Activated T-helper 1 cell treated with anti-CD3 and anti-CD28 coated beads, Interleukin-12 subunit alpha, Interleukin-12 subunit beta, Interleukin-2, Interleukin-4 antibody, amounts not matched to agents 30 ng/mL and 10 ng/mL and 1 ng/mL, durations not matched to agents 14 hours and 24 hours and 36 hours (primary cell): ENCODE measurements at places on chromosomes 12 and 14.

- no peak for DNase-seq
Measured at GRCh38 chr12:122917507-122918121, 21.7 kb upstream of the VPS37B start.

DNA sequence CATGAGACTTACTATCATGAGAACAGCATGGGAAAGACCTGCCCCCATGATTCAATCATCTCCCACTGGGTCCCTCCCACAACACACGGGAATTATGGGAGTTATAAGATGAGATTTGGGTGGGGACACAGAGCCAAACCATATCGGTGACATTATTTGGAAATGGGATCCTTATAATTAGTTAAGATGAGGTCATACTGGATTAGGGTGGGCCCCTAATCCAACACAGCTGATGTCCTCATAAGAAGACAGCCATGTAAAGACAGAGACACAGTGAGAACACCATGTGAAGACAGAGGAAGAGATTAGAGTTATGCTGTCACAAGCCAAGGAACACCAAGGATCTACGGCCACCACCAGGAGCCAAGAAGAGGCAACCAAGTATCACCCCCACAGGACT is 161.7 kb downstream of the SPTSSA start:
- no peak for DNase-seq

- DNase-seq = no peak
Measured at GRCh38 chr14:98665007-98665406, 607.0 kb downstream of the BCL11B start.

DNA sequence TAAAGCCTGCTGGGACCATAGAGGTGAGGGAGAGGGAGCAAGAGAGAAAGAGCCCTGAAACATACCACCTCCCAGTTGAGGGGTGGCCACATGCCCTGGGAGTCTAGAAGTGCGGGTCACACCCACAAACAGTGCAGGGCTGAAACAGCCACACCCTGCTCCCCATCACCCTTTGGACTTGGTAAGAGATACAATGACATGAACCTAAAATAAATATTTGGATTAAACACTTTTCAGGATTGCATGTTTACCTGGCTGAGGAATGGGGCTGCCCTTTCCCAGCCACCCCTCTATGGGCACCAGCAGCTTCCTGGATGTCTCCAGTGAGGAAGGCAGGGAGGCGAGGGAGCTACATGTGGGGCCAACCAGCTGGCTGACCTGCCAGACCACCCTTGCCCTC is 39.0 kb upstream of the TC2N start:
- no peak for DNase-seq

DNA sequence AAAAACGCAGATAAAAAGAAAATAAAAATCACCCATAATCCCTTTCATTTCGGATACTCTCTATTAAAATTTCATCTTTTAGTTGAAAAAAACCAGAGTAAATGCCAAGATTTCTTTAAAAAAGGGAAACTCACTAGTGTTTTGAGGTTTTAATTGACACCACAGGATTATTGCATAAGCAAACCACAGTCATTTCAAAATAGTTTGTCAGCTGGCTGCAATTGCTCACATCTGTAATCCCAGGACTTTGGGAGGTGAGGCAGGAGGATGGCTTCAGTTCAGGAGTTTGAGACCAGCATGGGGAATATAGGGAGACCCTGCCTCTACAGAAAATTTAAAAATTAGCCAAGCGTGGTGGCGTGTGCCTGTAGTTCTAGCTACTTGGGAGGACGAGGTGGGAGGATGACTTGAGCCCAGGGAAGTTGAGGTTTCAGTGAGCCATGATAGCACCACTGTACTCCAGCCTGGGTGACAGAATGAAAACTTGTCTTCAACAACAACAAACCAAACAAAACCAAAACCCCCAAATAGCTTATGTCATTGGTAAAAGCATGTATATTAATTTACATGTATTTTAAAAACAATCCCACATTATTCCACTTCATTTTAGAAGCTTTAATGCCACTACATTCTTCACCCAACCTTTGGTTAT is 48.8 kb downstream of the SYNE2 start:
- no peak for DNase-seq

DNA sequence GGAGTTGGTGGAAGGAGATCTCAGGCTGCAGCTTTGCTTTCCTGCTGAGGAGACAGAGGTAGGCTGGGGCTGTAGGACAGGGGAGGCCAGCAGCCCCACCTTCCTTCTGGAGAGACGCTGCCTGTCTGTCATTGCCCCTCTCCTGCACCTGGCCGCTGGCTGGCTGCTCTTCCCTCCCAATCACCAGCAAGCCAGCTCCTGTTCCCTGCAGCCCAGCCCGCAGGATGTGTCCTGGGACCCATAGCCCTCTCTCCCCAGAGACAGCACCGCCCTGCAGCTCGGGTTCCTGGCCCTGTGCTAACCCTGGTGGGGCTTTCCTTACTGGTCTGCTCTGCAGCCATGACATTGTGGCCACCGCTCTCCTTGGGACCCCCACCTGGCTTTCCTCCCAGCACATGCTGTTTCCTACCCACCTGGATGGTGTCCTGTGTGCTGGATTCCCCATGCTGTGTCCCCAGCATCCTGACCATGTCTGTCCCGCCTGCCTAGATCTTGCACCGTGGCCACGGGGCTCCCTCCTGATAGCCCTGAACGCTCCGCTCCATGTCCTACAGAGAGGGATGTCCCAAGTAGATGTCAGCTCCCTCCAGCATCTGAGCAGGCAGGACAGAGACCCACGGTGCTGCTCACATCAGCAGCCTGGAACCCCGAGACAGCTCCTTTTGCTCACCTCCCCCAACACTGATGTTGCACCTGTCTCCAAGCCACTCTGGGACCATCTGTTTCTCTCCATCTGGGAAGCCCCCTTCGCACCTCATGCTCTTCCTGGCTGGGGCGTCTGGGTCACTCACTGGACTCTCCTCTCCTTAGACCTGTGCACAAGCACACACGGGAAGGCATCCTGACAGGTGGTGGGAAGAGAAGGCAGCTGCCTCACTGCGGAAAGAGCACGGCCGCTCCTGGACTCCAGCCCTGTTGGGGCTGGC is 1.1 kb upstream of the MTA1 start:
- DNase-seq = no peak

GRCh38 chr12:27607591-27607990 is 83.6 kb downstream of the PPFIBP1 start:
- no peak for DNase-seq

DNA sequence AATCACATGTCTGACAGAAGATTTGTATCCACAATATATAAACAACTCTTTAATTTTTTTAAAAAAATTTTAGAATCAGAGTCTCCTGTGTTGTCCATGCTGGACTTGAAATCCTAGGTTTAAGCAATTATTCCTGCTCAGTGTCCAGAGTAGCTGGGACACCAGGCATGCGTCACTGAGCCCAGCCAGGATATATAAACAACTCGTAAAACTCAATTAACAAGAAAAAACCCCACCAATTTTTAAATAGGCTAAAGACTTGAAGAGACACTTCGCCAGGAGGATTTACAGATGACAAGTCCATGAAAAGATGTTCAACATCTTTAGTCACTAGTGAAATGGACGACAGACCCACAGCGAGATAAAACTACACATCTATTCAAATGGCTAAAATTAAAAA is 2.0 kb upstream of the SCN8A start:
- DNase-seq = no peak

DNA sequence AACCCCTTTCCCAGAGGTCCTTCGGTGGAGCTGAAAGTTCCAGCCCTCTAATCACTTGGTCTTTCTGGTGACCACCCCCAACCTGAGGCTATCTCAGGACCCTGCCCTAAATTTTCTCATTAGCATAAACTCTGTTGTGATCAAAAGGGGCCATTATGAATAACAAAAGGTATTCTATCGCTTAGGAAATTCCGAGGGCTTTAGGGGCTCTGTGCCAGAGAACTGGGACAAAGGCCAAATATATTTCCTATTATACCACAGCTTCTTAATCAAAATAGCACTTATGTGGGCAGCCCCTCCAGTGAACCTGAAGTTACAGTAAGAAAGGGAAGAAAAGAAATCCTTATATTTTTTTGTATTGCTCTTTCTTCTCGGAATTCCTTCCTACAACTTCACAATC is 125.3 kb upstream of the NPAS3 start:
- DNase-seq = no peak

GRCh38 chr12:124368421-124369032 is 73.6 kb downstream of the RFLNA start:
- no peak for DNase-seq

- DNase-seq = no peak
Measured at GRCh38 chr12:3017281-3017680, 58.1 kb downstream of the TEAD4 start.

GRCh38 chr12:78204926-78205325 is 374.2 kb downstream of the NAV3 start:
- no peak for DNase-seq

DNA sequence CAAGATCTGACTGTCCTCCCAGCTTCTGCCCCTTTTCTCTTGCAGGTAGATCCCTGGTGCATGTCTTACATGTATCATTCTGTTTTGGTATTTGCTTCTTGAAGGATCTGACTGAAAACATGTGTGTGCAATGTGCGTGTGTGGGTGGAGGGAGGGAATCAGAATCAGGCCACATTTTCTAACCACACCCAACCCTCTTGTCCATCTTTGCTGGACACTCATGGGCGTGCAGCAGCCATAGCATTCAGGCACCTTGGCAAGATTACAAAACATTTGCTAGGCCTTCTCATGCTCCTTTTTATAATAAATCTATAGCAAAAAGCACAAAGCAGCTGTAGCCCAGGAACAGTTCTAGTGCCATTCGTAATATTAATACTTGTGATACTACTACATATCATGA is 233.6 kb upstream of the E2F7 start:
- DNase-seq = no peak

- DNase-seq = no peak
Measured at GRCh38 chr14:93212432-93212831, 5.4 kb downstream of the UBR7 start.

- no peak for DNase-seq
Measured at GRCh38 chr14:61712137-61712536, 16.8 kb downstream of the HIF1A start.

GRCh38 chr12:1935242-1935641 is 16.8 kb upstream of the CACNA2D4 start:
- DNase-seq = no peak

GRCh38 chr14:24353559-24354481 is 14.0 kb upstream of the RIPK3 start:
- no peak for DNase-seq

DNA sequence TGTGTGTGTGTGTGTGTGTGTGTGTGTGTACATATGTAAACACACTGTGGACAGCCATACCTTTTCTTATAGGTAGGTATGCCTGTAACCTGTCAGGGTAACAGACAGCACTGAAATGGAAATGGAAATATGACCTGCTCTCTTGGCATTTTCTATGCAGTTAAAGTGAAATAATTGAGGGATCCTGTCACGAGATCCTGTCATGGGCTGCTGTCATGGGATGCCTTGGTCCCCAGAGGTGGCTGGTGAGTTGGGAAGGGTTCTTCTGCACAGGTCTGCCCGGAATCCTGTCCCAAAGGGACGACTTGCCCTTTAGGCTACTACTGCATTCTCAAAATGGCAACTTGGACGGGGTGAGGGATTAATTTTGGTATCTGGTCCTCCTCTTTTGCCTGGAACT is 47.3 kb downstream of the ELK3 start:
- DNase-seq = no peak

DNA sequence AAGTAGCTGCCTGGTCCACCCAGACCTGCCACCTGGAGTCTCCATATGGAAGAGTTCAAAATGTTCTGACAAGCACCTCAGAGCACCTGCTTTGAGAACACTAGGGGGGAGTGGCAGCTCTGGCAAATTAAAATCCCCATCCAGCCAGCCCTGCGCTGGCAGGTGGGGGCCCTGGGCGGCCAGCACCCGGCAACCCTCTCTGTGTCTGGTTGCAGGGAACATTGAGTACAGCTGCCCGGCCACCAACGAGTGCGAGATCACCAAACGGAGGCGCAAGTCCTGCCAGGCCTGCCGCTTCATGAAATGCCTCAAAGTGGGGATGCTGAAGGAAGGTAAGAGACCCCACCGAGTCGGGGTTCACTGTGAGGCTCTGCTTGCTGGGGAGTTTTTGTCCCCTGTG is 86.4 kb downstream of the ESRRB start:
- DNase-seq = no peak

DNA sequence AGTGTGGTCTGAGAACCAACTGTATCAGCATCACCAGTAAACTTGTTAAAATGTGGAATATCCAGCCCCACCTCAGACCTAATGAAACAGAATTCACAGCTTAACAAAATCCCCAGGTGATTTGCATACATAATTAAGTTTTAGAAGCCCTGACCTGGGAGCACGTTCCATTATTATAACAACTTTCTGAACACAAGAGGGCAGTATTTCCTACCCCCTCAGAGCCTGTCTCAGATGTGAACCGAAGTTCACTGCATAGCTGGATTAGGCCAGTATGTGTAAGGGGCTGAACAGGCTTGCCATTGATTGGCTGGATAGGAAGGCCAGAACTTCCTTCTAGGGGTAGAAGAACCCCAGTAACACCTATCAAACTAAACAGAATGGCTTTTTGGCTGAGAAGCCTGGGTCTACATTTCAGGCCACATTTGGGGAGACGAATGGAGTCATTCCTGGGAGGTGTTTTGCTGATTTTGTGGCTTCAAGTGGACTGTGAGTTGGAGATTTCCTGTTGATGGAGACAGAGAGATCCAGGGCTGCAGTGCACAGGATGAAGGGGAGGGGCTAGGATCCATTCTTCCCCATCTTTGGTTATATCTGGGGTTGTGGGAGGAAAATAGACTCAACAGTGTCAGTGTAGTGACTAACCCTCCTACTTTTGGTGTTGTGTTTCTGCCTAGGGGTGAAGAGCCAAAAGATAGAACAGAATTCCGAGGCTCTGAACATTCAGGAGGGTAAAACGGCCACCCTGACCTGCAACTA is 94.7 kb upstream of the OR4E1 start:
- DNase-seq = peak; percentile 12

- DNase-seq = peak; percentile 1
Measured at GRCh38 chr12:98456576-98457573, 58.5 kb upstream of the TMPO start.

GRCh38 chr12:113766131-113766878 is 199.8 kb downstream of the RBM19 start:
- no peak for DNase-seq

GRCh38 chr12:97167598-97167997 is 260.5 kb downstream of the NEDD1 start:
- DNase-seq = no peak

GRCh38 chr12:10027311-10027710 is 3.2 kb upstream of the CLEC9A start:
- no peak for DNase-seq

GRCh38 chr12:132172619-132173018 is 28.4 kb downstream of the NOC4L start:
- DNase-seq = no peak

GRCh38 chr12:120010661-120011230 is 21.7 kb downstream of the BICDL1 start:
- DNase-seq = no peak

GRCh38 chr12:6166808-6167207 is 33.4 kb upstream of the CD9 start:
- no peak for DNase-seq
